ENCODE measurements at places on chromosomes 7 and 10. TPM values are rescaled to one million over a fixed set of nuclear protein-coding genes. Genes with fewer than 3 reads are reported as not detected.
A peak's percentile ranks its signal among the peaks of the same experiment; 100 is the strongest.

DNA sequence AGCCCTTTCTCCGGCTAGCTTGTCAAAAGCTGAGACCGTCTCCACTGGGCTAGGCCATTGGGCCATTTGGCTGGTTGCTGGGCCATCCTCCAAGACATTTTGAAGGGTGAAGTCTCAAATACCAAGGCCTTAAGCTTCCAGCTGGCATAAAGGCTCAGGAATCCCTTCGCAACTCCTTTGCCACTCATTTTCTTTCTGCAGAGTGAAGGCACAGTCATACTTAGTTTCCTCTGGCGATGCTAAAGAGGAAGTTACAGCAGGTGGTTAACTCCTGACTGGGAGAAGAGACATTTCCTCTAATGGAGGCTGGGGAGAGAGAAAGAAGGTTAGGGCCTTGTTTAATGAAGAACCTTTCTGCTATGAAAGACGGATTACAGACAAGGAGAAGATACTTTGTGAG, 4.8 kb upstream of the REPIN1 start:
- DNase-seq, result no peak

DNA sequence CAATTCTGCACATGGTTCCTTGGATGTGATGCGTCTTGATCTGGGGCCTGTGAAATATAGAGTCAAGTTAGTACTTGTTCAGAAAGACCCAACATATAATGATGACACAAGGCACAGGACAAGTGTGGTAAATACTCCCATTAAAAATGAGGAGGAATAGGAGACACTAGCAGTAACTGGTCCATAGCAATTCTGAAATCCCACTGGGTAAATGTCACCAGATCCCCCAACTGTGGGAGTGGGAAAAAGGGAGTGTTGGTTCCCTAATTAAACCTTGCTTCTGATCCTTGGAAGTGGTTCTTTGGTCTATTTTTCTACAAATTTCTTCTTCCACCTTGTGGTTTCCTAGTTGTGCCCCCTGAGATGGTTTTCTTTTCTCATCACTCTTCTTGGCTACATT, 62.5 kb upstream of the NRP1 start:
- DNase-seq, result no peak

DNA sequence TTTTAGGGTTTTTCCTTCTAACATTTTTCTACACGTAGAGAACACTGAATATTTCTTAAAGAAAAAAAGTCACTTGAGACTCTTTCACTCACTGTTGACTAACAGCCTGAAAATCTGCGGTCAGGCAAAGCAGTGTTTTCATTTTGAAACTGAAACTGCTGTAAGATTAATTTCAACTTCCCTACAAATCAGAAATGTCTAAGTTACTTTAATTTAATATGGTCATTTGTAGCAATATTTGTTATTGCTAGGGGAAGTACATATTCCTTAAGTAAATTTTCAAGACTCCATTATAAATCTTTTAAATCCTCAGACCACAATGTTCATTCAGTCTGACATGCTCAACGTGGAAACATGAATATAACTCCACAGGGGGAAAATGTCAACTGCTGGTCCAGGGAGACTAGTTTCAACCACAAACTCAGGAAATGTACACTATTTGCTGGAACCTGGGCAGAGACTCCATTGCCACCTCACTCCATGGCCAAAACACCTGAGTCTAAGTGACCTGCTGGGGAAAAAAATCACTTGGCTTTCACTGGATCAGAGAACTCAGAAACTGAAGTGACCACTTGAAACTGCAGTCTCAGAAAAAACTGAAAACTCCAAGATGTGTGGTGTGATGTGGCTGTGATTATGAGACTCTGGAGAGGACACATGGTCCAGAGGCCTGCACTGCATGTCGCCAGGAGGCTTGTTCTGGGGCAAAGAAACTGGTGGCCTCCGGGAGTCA, 161.2 kb downstream of the TAX1BP1 start:
- no peak for DNase-seq

- peak; percentile 35 for DNase-seq
These were observed 202.0 kb downstream of the MAD1L1 start for GRCh38 chr7:2030475-2031450.

GRCh38 chr7:75559976-75560365, 67.9 kb downstream of the SPDYE5 start:
- DNase-seq, result no peak

DNA sequence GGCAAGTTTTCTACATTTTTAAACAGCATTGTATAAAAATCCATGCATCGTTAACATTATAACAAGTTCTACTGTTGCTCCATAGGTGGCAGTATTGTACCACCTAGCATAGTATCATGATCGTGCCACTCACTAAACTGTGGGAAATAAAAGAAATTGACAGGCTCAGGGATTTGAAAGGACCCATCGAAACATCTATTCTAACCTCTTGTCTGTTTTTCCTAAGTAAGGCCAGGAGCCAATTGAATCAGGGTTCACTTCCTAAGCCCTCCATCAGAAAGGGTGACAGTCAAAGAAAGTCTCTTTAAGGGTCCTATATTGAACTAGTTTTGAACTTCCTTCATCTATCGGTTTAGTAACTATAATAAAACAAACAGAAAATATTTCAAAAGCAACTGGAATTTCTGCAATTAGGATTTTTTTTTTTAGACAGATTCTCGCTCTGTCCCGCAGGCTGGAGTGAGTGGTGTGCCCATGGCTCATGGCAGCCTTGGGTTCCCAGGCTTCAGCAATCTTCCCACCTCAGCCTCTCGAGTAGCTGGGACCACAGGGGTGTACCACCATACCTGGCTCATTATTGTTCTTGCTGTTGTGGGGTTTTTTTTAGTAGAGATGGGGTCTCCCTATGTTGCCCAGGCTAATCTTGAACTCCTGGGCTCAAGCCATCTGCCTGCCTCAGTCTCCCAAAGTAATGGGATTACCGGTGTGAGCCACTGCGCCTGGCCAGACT, 9.4 kb downstream of the HACD1 start:
- DNase-seq, result no peak

- no peak for DNase-seq
These were observed 112.2 kb downstream of the CYTH3 start for GRCh38 chr7:6160191-6160623.

DNA sequence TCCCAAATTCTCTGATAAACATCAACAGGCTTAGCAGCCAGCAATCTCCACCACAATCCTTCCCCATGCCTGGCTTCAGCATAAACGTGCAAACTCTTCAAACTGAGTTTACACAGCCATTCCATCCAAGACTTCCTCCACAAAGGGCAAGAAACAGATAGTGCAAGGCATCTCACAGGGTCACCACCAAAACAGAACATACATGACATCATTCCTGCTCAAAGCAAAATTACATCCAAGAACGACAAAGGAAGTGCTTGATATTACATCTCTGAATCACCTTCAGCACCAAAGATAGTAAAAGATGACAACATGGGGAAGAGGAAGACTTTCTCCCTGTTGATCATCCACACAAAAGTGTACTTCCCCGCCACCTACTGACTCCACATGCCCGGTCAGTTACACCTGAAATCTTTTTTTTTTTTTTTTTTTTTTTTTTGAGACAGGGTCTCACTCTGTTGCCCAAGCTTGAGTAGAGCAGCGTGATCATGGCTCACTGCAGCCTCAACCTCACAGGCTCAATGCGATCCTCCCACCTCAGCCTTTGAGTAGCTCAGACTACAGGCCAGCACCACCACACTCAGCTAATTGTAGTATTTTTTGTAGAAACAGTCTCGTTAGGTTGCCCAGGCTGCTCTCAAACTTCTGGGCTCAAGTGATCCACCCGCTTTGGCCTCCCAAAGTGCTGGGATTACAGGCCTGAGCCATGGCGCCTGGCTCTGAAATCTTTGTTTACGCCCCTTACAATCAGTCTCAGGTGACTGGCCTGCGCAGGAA, 127.5 kb downstream of the PARD3 start:
- DNase-seq, result no peak

DNA sequence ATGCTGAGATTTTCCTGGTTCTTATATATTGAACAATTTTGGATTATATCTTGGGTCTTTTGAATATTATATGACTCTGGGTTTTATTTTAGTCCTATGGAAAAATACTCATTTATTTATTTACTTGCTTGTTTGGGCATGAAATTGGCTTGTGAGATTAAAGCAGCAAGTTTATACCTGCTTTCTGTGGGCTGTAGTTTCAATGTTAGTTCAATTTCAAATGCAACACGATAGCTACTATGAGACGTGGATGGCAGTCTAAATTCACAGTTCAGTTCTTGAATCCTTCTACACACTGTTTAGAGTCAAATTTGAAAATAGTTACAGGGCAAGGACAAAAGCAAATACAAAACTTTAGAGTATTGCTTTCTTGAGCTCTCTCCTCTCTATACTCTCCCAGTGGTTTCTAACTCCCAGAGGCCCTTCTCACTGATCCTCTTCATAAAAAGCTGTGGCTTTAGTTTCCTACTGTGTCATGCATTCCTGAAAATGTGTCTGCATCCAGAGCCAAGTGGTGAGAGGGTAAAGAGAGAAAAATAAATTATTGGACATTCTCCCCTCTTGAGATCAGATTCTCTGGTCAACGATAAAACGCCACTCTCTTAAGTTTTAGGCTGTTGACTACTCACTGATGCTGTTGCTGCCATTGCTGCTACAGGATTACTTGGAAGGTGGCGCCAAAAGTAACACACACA, 34.4 kb downstream of the POLR1F start:
- no peak for DNase-seq

DNA sequence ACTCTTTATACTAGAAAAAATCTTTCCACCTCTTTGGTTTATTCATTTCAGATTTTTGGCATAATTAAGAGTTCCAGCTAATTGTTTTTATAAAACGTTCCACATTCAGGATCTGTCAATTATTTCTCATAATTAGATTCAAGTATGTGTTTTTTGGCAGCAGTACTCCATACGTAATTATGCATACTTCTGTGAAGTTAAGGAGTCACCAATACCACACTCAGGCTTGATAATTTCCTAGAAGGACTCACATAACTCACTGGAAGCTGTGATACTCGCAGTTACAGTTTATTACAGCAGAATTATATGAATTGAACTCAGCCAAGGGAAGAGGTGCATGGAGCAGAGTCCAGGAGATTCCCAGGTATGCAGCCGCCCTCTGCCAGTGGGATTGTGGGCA, 290.5 kb upstream of the AKR1E2 start:
- no peak for DNase-seq

DNA sequence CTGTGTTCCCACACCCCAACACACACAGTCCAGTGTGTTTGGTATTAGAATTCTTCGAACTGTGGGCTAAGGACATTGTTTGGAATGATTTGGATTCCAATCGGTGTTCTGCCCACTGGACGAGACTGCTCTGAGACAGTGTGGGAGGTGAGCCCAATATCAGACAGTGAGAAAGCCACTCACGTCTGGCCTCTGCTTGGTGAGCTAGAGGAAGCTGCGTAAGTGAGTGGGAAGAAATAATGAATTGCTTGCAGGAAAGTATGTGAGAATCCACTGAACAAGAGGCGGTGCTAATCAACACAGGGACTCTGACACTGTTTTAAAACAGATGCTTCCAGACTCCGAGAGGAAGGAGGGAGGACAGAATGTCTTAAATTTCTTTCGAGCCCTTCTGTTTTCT, 675.0 kb upstream of the ANKRD30A start:
- DNase-seq, result no peak

- no peak for DNase-seq
These were observed 30.2 kb downstream of the NPTX2 start for GRCh38 chr7:98647326-98647725.

GRCh38 chr7:124914298-124914697, 15.3 kb downstream of the POT1 start:
- no peak for DNase-seq

DNA sequence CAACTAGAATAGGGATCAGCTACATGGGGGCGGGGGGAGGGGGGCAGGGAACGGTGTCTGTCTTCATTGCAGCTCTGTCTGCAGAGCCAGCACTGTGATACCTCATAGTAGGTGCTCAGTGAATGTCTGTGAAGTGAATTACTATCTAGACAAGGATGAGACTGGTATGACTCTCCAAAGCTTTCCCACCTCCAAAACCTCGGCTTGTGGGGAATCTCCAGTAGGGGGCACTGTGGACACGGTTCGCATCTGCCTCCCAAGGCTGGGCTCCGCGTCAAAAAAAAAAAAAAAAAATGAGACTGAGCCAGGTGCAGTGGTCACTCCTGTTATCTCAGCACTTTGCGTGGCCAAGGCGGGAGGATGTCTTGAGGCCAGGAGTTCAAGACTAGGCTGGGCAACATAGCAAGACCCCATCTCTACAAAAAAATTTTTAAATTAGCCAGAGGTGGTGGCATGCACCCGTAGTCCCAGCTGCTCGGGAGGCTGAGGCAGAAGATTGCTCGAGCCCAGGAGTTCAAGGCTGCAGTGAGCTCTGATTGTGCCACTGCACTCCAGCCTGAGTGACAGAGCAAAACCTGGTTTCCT, 9.6 kb downstream of the TRIM56 start:
- DNase-seq, result peak; percentile 61

DNA sequence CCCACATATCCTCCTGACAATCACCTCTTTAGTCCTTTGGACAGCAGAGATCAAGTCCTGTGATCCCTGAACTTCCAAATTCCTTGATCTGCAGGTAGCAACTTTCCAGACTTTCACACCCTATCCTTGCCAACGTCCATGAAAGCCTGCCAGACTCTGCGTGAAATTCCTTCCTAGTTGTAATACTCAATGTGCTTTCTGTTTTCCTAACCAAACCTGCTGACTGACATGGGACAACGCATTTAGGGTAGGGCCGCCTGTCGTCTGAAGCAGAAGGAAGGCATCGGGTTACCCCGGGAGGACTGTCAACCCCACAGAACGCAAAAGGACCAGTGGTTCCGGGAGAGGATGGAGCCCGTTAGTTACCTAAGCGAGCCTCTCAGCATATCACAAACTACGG, 23.9 kb downstream of the ITGA8 start:
- no peak for DNase-seq

DNA sequence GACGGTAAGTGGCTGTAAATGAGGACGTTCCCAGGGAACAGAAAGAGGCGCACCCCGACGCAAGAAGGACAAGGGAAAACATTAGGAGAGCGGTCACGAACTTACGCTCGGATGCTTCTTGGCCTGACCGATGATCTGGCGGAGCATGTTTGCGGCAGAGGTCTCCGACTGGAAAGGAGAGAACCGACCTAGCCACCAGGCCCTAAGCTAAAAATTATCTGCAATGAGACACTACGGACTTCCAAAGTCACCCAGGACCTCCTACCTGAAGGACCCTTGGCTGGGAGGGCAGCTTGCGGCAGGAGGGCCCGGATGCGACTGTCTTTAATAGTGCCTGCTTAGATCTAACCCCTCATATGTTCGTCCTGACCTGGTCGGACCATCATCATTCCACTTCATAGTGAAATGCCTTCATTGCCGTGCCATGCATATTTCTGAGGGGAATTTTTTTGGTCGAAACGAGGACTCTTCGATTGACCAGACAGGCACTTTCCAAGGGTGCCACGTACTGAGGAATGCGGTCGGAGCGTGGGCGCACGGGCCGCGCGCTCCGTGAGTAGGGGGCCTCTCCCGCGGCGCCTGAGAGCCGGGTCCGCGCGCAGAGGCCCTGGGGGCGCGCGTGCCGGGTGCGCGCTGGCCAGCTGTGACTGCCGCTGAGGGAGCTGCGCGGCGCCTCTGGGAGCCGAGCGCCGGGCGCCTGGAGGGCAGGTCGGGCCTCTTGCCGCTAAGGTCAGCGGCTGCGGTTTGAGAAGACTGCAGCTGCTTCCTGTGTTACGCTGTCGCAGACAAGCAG, 33.6 kb upstream of the PHF14 start:
- DNase-seq, result peak; percentile 89

GRCh38 chr7:141218941-141219340, 145.1 kb downstream of the TMEM178B start:
- no peak for DNase-seq

- DNase-seq, result no peak
These were observed 13.8 kb downstream of the PTTG1IP2 start for GRCh38 chr7:90483251-90483650.

The EPO gene
- total RNA-seq, result 19.2 TPM

The STK32C gene
- total RNA-seq, result 2.9 TPM

Data from right lobe of liver (tissue), 6 donors.